ENCODE measurements at places on chromosomes 13 and 19.

DNA sequence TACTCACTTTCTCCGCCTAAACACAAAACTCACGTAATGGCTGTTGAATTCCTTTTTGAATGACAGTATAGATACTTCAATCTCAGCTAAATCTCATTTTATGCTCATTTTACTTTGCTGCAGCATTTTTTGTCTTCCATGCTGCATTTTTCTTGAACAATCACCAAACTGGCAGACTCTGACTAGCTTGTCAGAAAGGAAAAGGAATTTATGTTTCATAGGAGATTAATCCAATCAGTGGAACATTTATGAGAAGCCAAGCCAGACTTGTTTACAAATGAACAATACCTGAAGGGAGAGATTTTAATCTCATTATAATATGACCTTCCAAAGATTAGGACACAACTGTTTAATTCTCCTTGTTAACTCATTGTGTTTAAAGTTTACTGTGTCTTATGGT is 1044.3 kb downstream of the DIAPH3 start:
- no peak for DNase-seq

- DNase-seq: no peak
These were observed at the start of gene DENND1C for GRCh38 chr19:6481541-6482342. DENND1C (minus strand) TSS chr19:6481787; CDS start chr19:6481695, 92 bp downstream.

GRCh38 chr13:50668691-50669271 is 174.7 kb downstream of the DLEU7 start:
- DNase-seq: no peak

DNA sequence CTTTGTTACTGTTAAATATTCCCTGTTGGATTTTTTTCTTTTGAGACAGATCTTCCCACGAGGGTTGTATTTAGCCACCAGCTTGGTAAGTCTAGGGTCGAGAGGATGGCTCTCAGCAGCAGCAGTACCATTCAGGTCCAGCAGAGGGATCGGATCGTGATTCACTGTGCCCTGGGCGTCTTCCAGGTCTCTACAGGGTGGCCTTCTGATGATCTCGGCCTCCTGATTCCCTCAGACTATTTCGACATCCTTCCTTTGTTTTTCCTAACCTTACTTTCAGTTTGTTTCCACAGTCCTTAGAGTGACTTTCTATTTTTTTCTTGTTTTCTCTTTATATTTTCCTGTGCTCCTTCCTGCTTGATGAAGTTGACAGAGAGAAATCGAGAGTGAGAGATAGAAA is 1436.9 kb downstream of the UQCRFS1 start:
- DNase-seq: no peak

- no peak for DNase-seq
These were observed 520.1 kb upstream of the NBEA start for GRCh38 chr13:34421858-34422475.

- DNase-seq: peak; percentile 56
These were observed 5.1 kb downstream of the JUNB start for GRCh38 chr19:12796146-12797071.

GRCh38 chr13:48448285-48448958 is 35.5 kb upstream of the LPAR6 start:
- no peak for DNase-seq

- DNase-seq: no peak
These were observed 1328.8 kb downstream of the OLFM4 start for GRCh38 chr13:54357284-54357933.
